ENCODE measurements at places on chromosomes 5 and 9.

DNA sequence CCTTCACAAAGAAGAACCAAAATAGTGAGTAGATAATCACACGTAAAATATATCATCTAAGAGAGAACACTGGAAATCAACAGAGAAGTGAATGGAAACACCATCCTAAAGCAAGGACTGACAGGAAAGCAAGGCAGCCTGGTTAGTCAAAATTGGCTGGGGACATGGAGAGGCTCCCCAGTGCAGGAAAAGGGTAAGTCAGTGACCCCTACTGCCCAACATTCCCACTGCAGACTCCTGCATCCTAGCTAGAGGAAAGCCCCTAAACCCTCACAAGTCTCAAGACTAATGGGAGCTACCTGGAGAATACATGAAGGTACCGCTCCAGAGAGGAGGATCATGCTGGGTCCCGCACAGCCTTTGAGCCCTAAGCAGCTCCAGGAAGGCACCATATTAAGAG, 60.1 kb downstream of the ZDHHC21 start:
- no peak for DNase-seq

DNA sequence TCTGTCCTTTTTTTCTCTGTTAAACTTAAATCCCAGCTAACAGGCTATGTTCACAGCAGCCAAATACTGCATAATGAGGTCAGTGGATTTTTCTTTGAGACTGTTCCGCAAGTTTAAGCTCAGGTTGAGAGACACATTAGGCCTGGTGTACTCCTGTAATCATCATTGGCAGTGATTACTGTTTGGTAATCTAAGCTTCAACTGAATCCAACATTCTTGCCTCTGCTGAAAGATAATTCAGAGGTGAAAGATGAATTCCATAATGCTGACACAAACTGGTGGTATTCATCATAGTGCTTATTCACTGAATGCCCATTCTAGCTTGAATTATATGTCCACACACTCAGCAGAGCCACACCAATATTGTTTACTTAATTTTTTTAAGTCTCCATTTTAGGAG, 108.5 kb downstream of the NFIB start:
- no peak for DNase-seq

DNA sequence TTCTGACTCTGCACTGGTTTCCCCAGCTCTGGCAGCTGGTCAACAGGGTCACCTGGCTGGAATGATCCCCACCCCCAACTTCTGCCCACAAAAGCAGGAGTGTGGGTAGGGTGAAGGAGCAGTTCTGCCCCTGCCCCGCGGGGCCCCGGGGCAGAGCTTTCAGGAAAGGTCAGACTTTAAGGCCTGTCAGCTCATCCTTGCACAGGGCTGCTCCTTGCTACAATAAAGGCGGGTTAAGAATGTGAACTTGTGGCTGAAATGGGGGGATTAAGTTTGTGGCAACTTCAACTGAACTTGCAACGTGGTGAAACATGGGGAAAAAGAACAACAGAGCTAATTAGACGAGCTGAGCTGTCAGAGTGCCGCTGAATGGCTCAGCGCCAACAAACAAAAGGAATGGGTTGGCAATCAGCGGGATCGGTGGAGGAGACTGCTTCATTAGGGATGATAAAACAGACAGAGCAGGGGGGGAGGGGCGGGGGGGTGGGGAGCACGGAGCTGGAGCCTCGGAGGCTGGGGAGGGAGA, 50.8 kb downstream of the CRB2 start:
- no peak for DNase-seq

- no peak for DNase-seq
Measured at GRCh38 chr5:3778000-3778550, 182.4 kb downstream of the IRX1 start.

- no peak for DNase-seq
Measured at GRCh38 chr9:73152953-73153352, 1.3 kb downstream of the ANXA1 start.

- DNase-seq: no peak
Measured at GRCh38 chr5:73531356-73531755, 33.1 kb downstream of the BTF3 start.
